ENCODE measurements at places on chromosomes 4 and X.

- DNase-seq = no peak
Observed at GRCh38 chr4:6910340-6910959, 824 bp downstream of the TBC1D14 start.

DNA sequence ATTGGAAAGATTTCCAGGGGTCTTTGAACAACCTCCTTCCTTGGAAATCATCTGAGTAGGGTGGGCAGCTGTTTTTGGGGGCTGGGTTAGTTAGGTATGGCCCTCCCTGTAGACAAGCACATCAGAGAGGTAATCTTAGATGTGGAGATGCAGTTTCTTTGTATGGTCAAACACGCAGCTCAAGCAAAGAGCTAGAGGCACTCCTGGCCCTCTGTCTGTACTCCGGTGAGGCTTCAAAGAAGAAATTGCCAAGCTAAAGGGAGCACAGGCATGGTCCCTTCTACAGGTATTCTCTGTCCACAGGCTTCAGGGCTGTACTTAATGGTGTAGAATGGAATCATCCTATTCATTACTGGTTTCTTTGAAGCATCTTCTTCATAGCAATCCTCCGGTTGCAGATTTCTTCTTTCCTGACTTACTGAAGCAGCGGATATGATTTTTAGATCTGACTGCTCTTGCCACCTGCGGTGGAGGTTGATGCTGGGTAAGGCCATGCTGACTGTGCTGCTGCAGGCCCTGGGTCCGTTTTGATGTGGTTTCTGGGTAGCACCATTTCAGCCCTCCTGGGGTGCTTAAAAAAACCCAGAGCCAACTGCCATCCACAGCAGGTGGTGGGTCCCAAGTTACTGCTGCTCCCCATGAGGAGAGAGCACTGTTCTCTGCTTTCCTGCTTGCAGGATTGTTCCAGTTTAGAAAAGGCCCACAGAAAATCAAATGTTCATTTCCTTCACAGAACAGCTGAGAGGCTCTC, 318.9 kb upstream of the GATB start:
- no peak for DNase-seq

GRCh38 chr4:139521754-139522401, 34.1 kb downstream of the SETD7 start:
- DNase-seq = no peak

- DNase-seq = no peak
Observed at GRCh38 chr4:168451744-168452390, 28.4 kb downstream of the DDX60L start.

GRCh38 chr4:6548201-6548881, 26.6 kb upstream of the MAN2B2 start:
- DNase-seq = peak; percentile 20

GRCh38 chrX:151228935-151229334, 52.6 kb downstream of the GPR50 start:
- no peak for DNase-seq

GRCh38 chr4:89586864-89587263, 250.1 kb downstream of the SNCA start:
- no peak for DNase-seq

DNA sequence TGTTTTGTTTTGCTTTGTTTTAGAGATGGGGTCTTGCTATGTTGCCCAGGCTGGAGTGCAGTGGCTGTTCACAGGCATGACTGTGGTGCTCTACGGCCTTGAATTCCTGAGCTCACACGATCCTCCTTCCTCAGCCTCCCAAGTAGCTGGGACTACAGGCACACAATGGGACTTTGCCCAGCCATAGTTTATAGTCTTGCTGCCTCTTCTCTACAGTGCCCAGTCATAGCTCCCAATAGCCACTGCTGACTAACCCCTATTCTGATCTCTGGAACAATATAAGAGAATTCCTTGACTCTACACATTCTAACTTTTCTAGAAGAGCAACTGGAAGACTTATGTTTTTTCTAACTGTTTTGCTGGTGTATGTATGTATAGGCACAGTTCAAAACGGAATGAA, 319.2 kb downstream of the PCDH7 start:
- DNase-seq = no peak

DNA sequence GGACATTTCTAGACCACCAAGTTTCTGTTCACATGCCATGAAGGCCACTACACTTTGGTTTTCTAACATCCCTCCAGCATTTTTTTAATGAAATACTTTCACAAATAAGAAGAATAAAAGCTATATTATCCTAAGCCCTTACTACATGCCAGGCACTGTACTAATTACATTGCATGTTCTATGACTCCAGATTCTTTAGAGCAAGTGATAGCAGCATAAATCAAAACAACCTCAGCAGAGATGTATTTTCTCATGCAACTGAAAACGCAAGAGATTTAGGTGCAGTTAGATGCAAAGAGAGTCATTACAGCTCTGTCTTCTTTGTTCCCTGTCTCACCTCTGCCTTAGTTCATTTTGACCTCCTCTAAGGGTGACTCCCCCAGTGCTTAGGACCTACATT, 230.0 kb downstream of the LDB2 start:
- no peak for DNase-seq

DNA sequence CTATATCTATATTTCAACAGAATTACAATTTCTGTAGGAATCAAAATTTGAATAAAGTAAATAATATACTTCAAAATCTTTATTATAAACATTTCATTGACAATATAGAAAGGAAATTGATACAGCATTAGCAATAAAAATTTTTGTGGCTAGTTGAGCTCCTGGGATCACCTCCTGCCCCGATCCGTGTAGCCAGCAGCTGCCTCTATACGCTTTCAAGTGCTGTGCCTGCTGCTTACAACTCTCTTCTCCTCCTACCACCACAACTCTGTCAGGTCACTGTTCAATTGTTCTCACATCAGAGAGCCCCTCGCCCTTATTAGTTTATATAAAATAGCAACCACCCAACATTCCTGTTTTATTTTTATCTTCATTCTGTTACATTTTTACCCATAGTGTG, 27.6 kb downstream of the INPP4B start:
- DNase-seq = no peak

DNA sequence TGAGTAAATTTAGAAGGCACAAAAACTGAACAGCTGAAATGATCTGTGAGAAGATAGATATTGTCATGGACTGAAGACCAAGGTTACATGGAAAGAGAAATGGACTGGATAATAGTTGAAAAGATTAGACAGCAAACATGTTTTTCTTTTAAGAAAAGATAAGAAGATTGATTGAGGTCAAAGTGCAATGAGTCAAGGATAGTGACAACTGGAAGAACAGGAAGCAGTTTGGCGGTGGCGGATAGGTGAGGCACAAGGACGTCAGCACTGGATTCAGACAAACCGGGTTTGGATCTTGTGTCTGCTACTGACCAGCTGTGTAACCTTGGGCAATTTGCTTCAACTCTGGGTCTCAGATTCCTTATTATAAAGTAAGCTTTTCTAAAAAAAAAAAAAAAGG, 2.0 kb upstream of the HPGD start:
- DNase-seq = no peak

DNA sequence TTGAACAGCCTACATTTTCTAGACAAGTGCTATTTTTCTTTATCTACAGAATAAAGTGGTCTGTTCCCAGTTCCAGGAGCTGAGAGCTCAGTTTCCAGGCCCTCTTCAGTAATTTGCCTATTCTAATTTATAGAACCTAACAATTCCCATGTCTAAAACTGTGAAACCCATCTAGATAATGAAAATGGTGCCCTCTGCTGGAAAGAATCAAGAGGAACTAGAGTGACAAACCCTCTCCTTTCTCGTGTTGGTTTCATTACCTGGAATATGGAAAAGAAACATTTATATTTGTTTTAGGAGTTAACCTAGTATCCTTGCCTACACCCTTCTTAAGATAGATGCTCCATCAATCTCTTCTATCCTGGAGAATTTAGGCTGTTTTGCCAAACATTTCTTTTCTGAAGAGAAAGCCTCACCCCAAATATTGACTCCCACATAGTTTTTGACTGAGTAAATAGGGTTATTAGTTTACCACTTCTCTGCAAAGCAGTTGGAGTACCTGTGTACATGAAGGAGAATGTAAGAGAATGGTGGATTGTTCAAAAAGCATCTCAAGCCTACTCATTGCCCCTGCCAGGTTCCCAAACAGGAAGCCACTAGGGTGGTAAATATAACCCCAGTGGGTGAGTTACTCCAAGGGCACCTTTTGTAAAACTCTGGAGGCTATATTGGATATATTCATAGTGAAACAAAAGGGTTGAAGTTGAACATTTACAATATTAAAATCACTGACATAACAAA, 121.6 kb downstream of the RASL11B start:
- DNase-seq = peak; percentile 65

DNA sequence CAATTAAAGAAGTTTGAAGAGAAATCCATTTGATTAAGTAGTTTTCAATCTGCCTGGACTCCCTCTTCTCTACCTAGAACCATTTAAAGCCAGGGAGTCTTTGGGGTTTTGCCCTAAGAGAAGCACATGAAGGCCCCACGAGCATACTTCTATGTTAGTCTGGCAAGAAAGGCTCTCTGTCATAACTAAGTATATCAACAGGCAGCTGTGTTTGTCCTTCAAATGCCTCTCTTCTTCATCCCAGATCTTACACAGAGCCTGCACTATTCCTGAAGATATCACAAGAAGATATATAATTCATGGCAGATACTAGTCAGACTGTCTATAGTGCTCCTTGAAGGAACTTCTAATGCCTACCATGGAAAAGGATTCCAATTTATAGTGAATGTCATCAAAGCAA, 206.2 kb downstream of the PRDM5 start:
- DNase-seq = no peak

- no peak for DNase-seq
Observed at GRCh38 chr4:5280828-5281227, 229.5 kb downstream of the STK32B start.

GRCh38 chr4:48636911-48637310, 143.2 kb downstream of the FRYL start:
- no peak for DNase-seq

GRCh38 chr4:139725236-139725635, 59.6 kb downstream of the MGST2 start:
- no peak for DNase-seq

DNA sequence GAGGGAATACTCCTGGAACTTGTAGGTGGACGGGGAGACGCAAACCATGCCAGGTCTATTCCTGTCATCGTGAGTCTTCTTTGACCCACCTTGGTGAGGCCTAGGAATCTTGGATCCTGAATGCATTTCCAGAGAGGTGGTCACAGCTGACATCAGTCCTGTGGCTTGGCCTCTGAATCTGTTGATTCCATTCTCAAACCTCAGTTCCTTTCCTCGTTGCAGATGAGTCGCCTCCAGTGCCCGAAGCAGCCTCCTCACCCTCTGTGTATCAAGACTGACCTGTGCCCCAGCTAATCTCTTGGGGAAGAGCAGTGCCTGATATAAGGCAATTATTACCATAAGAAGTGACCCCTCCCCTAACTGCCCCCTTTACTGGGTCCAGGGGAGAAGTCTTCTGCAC, 118.1 kb downstream of the SMIM20 start:
- no peak for DNase-seq

- DNase-seq = no peak
Observed at GRCh38 chrX:120839491-120839890, 36.2 kb downstream of the CT47B1 start.

DNA sequence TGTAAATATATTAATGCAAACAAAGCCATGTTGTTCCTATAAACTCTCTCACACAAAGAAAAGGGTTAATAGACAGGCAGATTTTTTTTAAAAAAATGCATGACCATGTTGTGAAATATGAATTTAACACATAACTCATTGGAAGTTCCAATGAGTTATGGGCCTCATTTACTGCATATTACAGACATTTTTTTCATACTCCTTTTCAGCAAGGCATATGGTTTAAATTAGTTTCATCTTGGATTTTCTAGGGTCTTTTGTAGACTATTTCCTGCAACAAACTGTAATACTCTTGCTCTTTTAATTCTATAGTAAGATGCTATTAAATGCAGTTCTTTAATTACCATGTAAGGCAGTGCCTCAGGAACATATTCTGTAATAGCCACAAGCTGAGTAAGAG, 323.1 kb downstream of the GBA3 start:
- DNase-seq = no peak

- DNase-seq = no peak
Observed at GRCh38 chrX:10095698-10096432, 60.9 kb upstream of the CLCN4 start.

- DNase-seq = no peak
Observed at GRCh38 chr4:54575919-54576318, 81.8 kb upstream of the KIT start.
